HT1080 (cell line): ENCODE measurements at places on chromosomes 6 and 20. TPM values are rescaled to one million over a fixed set of nuclear protein-coding genes. Genes with fewer than 3 reads are reported as not detected.

The TFAP2A gene
- total RNA-seq: 0.60 and 1.8 TPM in 2 replicates

The ESR1 gene
- total RNA-seq: 0.03 TPM in 1 of 2 replicates, not detected in the other

The IPCEF1 gene
- total RNA-seq: not detected in 2 replicates

The ANKEF1 gene
- total RNA-seq: 4.3 and 7.4 TPM in 2 replicates

The KIF6 gene
- total RNA-seq: 0.33 and 2.9 TPM in 2 replicates

The FNDC1 gene
- total RNA-seq: not detected in 2 replicates

The BNIP5 gene
- not detected in 2 replicates for total RNA-seq

The CTNNBL1 gene
- 41.2 and 43.1 TPM in 2 replicates for total RNA-seq

The IL17A gene
- not detected in 2 replicates for total RNA-seq

The ULBP2 gene
- total RNA-seq: 11.6 and 12.2 TPM in 2 replicates

The KHDRBS2 gene
- total RNA-seq: not detected in 2 replicates

The C6orf15 gene
- not detected in 2 replicates for total RNA-seq

The QRSL1 gene
- total RNA-seq: 13.7 and 14.2 TPM in 2 replicates

The REPS1 gene
- 40.6 and 46.9 TPM in 2 replicates for total RNA-seq

GRCh38 chr20:34449674-34450592, 66.3 kb upstream of the DYNLRB1 start:
- no peak for DNase-seq

- DNase-seq: no peak
Measured at GRCh38 chr6:56363796-56364430, 116.5 kb upstream of the COL21A1 start.

GRCh38 chr6:28803337-28803709, 120.5 kb downstream of the TRIM27 start:
- DNase-seq: no peak

- DNase-seq: no peak
Measured at GRCh38 chr20:37544386-37544785, 16.7 kb upstream of the BLCAP start.

DNA sequence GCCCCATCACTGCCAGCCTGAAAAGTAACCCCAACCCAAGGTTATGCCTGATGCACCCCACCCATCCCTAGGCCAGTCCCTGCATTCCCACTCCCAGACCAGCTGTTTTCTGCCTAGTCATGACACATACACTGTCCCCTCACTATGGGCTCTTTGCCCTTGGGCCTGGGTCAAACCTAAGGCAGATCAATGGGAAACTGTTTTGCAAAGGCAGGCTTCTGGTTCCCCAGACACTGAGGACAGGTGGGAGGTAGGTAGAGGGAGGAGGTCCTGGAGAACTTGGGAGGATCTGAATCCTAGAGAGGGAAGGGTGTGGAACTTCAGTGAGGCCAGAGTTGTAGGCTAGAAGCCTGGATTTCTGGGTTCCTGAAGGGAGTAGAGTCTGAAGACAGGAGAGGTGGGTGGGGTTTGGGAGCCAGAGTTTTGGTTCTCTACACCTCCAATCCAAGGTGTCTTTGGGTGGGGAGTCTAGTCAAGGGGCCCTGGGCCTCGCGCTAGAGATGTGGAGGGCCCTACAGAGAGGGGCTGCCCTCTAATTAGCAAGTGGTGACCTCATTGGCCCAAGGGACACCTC, 2.0 kb downstream of the CLIC1 start:
- DNase-seq: no peak

DNA sequence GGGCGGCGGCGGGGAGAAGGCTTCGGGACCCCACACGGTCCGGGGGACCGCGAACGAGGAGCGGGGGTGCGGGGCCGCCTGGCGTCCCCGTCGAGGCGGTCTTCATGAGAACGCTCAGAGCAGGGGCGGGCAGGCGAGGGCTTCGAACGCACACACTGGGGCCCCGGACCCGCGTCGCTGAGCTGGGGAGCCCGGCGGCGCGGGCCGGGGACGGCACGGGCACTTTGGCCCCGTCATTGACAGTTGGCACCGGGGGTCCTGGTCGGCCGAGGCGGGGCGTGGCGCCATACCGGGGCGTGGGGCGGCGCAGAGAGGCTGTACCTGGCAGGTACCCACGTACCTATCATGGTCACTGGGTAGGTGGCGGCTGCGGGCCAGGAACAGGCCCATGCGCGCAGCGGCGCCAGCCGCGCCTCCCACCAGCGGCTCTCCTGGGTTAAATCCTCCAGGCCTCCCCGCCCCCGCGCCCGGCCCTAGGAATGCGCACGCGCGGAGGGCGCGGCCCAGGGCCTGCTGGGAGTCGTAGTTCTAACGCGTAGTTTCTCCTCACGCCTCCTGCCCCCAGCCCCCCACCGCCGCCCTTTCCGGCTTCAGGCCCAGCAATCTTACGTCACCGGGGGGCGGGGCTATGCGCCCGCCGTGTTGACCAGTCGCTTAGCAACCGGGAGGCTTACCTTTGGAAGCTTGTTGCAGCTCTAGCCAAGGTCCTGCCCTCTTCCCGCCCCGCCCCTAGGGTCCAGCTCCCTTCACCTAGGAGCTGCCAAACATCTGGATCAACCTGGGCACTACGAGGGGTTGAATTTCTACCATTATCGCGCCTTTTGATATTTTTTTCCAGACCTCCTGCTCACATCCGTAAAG, at the start of the genes PACRG and PRKN:
PACRG (plus strand) TSS at position 653 of the 861 bp plus-strand sequence.
PRKN (minus strand) TSS at position 445 of the 861 bp plus-strand sequence.
- DNase-seq: peak; percentile 96

- DNase-seq: no peak
Measured at GRCh38 chr6:14784596-14785492, 461.0 kb upstream of the JARID2 start.

DNA sequence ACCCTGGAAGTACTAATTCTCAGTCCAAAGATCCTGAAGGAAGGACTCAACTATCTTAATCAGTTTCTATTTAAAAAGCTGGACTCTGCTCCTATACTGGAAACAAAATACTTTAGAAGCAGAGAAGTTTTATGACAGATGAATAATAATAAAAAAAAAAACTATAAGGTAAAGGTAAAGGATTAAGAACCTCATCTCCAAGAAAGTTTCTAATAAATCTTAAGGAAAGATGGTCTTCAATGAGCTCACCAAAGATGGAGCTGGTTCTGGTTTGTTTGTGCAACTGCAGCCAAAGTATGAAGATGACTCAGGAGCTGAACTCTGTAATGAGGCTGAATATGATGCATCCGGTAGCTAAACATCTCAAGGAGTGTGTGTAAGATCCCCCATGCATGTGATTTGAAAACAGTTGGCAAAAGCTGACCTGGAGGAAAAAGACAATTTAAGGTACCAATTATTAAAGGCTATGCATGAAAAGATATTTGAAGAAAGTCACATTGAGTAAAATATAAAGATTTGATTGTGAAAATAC, 25.2 kb downstream of the MED23 start:
- DNase-seq: peak; percentile 80

GRCh38 chr6:106290032-106290431, 35.5 kb downstream of the ATG5 start:
- no peak for DNase-seq

- DNase-seq: no peak
Measured at GRCh38 chr20:19936466-19937200, 80.5 kb upstream of the NAA20 start.

DNA sequence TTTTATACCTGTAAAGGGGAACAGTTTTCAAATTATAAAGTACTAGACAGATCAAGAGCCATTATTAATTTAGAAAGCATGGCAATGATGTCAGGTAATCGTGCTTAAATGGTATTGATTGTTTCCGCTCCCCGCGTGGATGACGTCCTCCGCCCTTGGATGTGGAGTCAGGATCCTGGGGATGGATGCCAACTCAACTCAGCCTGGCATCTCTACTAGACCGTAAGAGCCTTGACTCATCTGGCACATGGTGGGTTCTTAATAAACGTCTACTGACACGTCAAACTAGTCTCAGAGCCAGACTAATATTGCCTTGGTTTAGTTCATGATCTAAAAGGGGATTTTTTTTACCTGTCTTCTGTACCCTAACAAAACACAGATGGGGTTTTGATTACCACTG, 80.2 kb downstream of the LRFN2 start:
- no peak for DNase-seq

- no peak for DNase-seq
Measured at GRCh38 chr6:44003345-44004061, 123.7 kb downstream of the MRPL14 start.

GRCh38 chr6:120871416-120872261, 462.6 kb downstream of the TBC1D32 start:
- DNase-seq: peak; percentile 15

DNA sequence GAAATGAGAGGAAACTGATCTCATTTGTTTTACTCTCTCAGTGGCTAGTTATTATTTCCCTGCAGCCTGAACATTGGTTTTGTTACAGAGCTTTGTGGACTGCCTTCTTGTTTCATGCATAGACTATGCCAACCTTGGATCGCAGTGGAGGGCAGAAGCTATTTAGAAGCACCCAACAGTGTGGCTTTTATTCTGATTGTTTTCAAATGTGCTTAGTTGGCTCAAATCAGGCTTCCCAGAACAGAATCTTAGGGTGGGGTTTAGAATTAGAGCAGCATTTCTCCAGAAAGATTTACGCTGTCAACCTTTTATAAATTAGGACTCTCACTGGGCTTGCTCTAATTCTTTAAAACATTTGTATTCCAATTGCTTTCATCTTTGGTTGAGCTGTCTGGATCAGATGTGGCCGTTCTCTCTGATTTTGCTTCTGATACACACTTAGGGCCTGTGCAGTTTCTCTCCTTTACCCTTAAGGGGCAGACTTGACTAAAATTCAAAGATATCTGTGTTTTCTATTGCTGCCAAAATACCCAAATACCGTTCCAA, 210.3 kb downstream of the BCKDHB start:
- DNase-seq: no peak

DNA sequence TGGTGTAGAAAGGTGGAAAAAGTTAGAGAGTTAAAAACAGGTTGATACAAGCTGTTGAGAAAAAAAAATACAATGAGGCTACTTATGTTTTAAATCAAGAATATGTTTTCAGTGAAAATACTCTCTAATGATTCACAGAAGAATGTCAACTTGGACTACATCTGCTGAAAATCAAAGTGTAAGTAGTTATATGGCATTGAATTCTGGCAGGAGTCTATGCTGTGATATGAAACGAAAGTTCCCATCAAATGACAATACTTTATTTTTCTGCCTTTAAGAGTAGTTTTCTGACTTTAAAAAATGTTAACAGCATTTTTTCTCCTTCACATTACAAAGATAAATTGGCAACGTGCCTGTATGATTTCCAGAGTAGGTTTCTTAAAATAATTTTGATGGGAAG, 158.3 kb downstream of the EYA4 start:
- DNase-seq: no peak

DNA sequence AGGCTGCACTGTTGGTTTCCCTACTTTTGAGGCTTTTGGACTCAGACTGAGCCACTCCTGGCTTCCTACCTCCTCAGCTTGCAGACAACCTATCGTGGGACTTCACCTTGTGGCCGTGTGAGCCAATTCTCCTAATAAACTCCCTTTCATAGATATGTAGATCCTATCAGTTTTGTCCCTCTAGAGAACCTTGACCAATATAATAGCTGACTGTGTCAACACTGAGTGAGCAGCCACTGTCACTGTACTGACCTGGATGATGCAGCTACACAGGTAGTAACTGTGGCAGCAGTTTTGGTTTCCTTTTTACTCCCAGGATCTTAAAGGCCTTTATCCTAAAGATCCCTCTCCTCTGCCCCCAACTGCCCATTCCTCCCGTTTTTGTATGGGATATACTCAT, 70.2 kb downstream of the SLC22A3 start:
- no peak for DNase-seq

- no peak for DNase-seq
Measured at GRCh38 chr20:51037532-51038115, 14.7 kb upstream of the KCNG1 start.

- no peak for DNase-seq
Measured at GRCh38 chr6:118899948-118900347, 6.0 kb downstream of the ASF1A start.

GRCh38 chr6:79810185-79810705, 137.1 kb downstream of the ELOVL4 start:
- no peak for DNase-seq

DNA sequence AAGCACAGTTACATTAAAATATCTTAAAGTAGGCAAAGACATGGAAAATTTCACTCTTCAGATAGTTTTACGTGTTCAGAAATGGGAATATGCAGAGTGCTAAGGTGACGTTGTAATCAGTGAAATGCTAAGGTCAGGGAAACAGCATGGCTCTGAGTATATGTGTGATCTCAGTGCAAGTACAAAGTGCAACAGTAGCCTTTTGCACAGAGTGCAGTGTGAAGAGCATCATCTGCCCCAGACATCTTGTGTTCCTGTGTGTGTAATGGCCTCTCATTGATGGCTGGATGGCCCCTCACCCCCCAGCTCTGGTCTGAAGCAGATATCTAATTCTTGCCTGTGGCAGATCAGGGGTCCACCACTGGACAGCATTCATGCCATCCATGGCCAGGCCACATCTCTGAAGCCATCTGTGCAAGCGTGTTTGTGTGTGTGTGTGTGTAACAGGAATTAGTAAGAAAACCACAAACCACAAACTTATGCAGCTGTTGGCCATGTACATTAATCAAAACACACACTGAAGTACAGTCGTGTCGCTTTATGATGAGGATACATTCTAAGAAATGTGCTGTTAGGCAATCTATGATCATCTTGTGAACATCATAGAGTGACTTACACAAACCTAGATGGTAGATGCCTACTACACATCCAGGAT, 165.1 kb downstream of the RALGAPA2 start:
- DNase-seq: peak; percentile 29

DNA sequence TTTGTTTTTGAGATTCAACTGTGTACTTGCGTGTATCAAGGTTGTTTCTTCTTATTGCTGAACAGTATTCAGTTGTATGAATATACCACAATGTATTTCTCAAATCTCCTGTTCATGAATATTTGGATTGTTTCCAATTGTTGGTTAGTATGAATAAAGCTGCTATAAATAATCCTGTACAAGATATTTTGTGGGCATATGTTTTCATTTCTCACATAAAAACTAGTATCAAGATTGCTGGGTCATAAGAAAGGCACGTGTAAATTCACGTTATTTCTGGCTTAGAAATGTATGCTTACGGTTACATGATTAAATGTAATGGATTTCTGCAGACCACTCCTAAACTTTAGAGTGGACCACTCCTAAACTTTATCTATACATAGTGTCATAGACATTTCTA, 96.6 kb downstream of the BTBD3 start:
- DNase-seq: no peak

- no peak for DNase-seq
Measured at GRCh38 chr6:143976806-143977349, 31.2 kb downstream of the PLAGL1 start.

- DNase-seq: no peak
Measured at GRCh38 chr6:129699659-129700058, 10.3 kb downstream of the ARHGAP18 start.

DNA sequence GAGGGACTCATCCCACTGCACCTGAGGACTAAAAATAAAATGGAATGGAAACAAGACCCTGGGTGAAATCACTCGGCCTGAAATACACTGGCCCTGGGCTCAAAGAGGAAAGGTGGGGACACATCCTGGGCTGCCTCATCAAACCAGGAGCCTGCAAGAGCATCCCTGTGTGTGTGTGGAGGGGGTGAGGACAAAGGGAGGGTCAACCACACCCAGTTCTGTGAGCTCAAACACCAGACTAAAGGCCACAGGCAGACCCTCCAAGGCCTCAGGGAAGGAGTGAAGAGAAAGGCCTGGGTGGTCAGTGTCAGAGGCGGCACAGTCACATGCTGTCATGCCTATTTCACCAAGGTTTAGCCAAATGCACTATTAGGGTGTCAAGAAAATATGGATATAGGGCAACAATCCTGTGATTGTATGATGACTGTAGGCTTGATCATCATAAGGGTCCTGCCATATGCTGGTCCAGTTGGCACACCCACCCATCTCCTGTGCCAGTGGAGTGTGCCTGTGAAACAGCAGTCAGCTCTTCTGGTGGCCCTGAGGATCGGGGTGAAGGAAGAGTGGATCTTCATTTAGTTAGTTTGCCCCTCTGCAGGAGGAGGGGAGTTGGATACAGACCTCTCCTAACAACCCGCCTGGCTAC, 28.9 kb downstream of the SRSF3 start:
- no peak for DNase-seq
